CD4-positive, alpha-beta T cell treated with Interleukin-17A for 1 hour (primary cell): ENCODE measurements at places on chromosomes 6 and 20.

DNA sequence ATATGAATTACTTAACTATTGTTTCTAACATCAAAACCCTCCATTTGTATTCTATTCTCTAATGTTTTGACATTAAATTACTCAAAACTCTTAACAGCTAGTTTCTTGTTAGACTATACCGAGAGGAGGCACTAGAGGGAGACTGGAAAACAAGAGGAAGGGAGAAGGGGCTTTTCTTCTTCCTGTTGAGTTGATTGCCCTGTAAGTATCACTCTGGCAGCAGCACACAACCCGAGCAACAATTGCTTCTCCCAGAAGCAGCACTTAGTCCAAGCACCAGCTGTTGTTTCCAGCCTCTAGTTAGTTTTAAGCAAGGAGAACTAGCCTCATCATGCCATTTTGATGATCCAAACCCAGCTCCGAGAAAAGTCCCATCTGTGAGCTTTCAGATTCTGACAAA is 603.8 kb downstream of the PRKN start:
- DNase-seq, result no peak

- DNase-seq, result peak; percentile 25
Measured at GRCh38 chr20:5674176-5674660, 76.0 kb upstream of the SHLD1 start.

DNA sequence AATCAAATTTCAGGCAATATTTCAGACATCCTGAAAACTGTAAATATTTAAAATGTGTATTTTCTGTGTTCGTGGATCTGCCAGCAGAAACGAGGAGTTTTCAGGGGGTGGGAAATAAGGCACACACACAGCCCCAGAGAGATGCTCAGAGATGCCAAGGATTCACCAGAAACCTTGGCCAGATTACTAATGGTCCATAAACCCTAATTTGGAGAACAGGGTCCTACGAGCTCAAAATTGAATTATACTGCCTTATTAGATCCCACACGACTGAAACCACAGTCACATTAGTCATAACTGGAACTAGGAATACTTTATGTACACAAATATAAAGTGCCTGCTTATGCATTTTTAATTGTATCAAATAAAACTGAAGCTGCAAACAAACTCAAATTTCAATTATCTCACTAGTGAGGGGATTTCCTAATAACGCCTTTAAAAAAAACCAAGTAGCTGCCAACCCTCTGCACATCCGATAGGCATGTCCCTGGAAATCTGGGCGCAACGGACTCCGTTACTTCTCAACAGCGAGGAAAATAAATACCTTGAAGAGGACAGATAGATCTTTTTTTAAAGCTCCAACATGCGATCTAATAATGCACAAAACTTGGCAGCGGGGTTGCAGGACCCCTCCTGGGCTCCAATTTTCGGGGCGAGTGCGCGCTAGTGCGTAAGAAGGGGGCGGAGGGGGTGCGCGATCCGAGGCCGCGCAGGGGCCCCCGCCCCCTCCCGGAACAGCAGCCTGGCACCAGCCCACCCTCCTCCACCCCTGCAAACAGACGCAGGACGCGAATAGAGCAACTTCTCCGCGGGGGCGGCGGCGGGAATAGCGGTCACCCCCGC is 897 bp downstream of the CHD6 start:
- DNase-seq, result peak; percentile 55

DNA sequence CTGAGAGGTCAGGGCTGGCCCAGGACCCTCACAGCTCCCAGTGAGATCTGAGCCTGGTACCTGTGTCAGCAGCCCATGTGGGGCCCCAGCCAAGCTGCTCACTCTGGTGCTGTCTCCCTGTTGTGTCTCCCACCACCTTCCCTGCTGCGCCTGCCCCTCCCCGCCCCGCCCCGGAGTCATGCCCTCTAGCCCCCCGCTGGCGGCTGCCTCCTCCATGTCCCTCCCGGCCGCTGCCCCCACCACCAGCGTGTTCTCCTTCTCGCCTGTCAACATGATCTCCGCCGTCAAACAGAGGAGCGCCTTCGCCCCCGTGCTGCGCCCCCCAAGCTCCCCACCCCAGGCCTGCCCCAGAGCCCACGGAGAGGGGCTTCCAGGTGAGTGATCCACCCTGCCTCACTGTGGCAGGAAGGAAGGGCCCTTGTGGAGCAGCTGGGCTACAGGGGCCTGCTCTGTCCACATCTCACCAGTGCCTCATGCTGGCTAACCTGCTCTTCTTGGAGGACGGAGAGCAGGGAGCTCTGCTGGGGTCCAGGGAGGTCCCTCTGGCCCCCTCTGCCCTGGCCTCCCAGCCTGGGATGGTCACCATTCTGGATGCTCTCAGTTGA is 44.9 kb downstream of the CPXM1 start:
- no peak for DNase-seq

GRCh38 chr6:162442687-162443086 is 284.9 kb downstream of the PRKN start:
- DNase-seq, result no peak

- DNase-seq, result no peak
Measured at GRCh38 chr6:113871975-113872374, 14.8 kb downstream of the MARCKS start.

DNA sequence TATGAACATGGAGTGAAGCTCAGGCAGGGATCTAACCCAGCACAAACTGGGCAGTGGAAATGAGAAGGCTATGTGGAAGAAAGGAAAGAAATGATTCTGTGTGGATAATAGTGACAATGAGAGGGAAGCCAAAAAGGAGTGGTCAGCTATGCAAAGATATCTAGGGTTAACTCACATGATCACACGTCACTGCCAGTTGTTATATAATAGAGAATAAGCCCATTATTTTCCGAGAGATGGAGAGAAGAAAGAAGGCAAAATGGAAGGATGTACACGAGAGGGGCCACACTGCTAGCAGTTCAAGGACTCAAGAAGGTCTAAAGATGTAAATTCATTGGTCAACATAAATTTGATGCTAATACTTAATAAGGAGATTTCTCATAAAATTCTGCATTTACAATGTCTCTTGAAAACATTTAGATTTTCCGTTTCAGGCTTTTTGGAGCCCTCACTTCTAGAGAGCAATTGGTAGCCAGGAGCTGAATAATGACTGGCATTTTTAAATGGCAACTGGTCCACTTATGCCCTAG is 18.8 kb upstream of the RCAN2 start:
- DNase-seq, result no peak

- DNase-seq, result no peak
Measured at GRCh38 chr20:57312138-57312537, 17.5 kb upstream of the SPO11 start.

DNA sequence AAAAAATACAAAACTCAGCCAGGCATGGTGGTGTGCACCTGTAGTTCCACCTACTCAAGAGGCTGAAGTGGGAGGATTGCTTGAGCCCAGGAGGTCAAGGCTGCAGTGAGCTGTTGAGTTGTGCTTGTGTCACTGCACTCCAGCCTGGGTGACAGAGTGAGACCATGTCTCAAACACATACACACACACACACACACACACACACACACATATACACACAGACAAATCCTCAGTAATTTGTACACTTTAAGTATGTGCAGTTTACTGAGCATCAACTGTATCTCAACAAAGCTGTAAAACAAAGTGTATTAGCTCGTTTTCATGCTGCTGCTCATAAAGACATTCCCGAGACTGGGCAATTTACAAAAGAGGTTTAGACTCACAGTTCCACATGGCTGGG is 7.3 kb downstream of the TFB1M start:
- no peak for DNase-seq

DNA sequence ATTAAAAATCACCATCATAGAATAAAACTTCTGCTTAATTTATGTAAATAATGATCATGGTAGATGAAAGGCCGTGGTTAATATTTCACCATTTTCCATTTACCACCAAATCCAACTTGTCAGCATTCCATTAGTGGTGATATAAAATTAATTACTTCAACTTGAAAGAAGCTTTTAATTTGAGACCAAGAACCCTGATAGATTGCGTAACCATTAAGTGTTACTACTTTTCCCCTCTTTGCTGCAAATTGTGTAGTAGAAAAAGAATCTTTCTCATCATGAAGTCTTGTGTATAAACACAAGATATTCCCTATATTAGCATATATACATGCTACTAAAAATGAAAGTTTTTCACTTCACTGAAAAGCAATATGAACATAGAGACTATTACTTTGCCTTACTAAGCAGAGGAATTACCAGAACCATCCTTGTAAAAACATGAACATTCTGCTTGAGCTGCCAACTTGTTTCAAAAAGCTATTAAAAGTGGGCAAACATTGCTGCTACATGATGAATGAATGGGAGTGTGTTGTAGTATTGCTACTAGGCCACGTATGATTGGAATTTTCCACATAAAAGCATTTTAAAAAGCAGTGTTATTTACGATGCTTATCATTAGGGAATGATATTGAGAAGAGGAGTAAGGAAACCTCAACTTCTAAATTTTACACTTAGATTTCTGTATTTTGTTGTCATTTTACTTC is 35.0 kb downstream of the STX11 start:
- no peak for DNase-seq

- no peak for DNase-seq
Measured at GRCh38 chr6:89118931-89119330, 1.1 kb upstream of the SRSF12 start.

GRCh38 chr6:115310156-115310555 is 750.5 kb downstream of the FRK start:
- DNase-seq, result no peak

GRCh38 chr6:11491596-11492463 is 45.7 kb upstream of the TMEM170B start:
- no peak for DNase-seq

GRCh38 chr6:14383393-14384174 is 266.0 kb downstream of the CD83 start:
- peak; percentile 8 for DNase-seq

- DNase-seq, result no peak
Measured at GRCh38 chr20:17172836-17173516, 53.9 kb upstream of the PCSK2 start.

- no peak for DNase-seq
Measured at GRCh38 chr6:162372106-162372505, 355.5 kb downstream of the PRKN start.

DNA sequence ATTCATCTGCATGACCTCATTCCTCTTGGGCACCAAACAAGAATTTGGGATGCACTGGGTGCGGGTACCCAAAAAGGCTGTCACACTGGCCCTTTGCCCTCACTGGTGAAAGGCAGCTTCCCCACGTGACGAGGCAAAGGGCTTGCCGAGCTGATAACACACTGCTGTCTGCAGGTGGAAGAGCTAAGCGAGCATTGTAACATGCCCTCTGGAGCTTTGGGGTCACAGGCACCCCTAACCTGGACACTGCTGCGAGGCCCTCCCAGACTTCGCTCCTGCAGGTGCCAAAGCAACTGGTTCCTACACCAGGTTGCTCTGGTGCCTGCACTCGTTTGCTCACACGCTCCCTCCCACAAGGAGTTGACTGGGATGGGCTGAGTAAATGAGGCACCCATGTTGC is 1595.7 kb downstream of the HACE1 start:
- DNase-seq, result no peak

- DNase-seq, result no peak
Measured at GRCh38 chr20:33521461-33521860, 31.6 kb downstream of the CBFA2T2 start.

DNA sequence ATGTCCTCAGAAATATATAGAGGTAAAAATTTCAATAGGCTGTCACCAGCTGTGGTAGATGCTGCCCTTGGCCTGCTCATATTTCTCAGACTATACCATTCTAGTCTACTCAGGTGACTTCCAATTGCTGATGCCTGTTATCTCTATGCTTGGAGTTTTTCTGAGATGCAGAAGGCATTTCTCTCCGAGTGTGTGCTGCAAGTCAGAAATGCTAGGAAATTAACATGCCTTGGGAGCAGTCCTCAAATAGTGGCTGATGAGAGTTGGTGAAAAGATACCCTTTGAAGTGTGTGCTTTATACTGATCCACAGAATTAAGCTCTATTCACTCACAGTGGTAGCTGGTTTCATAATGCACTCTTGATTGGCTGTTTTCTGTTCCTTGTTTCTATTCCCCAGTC is 43.2 kb upstream of the PKIB start:
- DNase-seq, result no peak

GRCh38 chr20:58981628-58982364 is 740 bp downstream of the NELFCD start:
- DNase-seq, result peak; percentile 16

- DNase-seq, result no peak
Measured at GRCh38 chr6:157203312-157203744, 120.0 kb downstream of the TMEM242 start.

GRCh38 chr6:21823371-21823770 is 229.8 kb downstream of the SOX4 start:
- DNase-seq, result no peak

DNA sequence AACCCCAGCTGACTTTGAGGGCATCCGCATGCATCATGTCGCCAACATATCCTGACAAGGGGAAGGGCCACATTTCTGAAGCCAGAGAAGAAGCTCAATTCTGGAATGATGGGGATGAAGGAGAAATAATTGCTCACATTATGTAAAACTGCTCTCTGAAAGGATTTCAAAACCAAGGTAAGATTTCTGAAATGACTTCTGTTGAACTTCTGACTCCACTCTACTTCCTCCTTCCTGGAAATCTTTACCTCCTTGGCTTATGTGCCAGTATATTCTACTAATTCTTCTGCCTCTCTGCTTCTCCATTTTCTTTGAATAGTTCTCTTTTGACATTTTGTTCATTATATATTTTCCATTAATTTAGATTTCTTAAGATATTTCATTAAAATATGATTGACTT is 31.9 kb downstream of the HLA-DPB1 start:
- no peak for DNase-seq

GRCh38 chr6:104301951-104302350 is 557.8 kb downstream of the HACE1 start:
- DNase-seq, result no peak

DNA sequence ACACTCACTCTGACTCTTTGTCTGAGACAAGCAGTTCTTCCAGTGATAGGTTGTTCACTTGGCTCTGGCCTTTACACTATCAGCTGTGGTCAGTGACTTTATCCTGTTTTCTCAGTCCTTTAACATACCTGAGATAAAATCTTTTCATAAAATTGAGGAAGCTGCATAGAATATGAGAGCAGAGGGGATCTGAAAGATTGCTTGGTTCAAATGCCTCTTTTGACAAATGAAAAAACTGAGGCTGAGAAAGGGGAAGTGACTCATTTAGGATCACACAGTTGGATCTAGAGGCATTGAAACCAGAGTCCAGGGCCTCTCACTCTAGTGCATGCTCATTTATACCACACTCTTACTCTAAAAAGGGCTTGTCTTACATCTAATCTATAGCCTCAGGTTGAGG is 277.0 kb upstream of the TBX18 start:
- no peak for DNase-seq
